Activated T-helper 9 cell treated with anti-CD3 and anti-CD28 coated beads, Interleukin-2, amount 50 U/mL, for 16 hours (primary cell): ENCODE measurements at places on chromosomes 11 and 22.

- DNase-seq = no peak
These were observed 108.1 kb downstream of the SOX6 start for GRCh38 chr11:16248248-16248647.

DNA sequence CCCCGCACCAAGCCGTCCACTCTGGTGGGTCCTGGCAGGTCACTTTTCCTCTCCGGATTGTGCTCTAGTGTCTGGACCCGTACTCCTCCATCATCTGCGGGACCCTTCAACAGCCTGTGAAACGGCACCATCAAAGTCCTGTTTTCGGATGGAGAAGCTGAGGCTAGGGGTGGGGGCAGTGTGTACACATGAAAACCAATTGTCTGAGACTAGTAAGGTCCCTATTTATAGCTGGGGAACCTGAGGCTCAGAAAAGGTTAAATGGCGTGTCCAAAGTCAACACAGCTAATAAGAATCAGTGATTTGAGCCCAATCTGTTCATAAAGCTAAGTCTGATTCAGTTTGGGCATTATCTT, 668 bp upstream of the LRRC32 start:
- DNase-seq = no peak

- no peak for DNase-seq
These were observed 1.2 kb downstream of the YDJC start for GRCh38 chr22:21628386-21629254.

DNA sequence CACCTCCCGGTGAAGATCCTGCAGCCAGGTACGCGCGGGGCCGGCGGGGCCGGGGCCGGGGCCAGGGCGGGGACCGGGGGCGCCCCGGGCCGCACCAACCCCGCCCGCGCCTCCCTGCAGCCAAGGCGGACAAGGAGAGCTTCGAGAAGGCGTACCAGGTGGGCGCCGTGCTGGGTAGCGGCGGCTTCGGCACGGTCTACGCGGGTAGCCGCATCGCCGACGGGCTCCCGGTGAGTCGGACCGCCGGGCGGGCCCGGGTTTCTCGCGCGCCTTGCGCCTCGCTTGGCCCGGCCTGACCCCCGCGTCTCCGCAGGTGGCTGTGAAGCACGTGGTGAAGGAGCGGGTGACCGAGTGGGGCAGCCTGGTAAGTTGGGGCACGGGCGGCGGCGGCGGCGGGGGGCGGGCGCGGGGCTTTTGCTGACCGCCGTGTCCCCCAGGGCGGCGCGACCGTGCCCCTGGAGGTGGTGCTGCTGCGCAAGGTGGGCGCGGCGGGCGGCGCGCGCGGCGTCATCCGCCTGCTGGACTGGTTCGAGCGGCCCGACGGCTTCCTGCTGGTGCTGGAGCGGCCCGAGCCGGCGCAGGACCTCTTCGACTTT, 531 bp downstream of the PIM3 start:
- DNase-seq = no peak

GRCh38 chr22:35301372-35301874, 1.7 kb downstream of the TOM1 start:
- no peak for DNase-seq

DNA sequence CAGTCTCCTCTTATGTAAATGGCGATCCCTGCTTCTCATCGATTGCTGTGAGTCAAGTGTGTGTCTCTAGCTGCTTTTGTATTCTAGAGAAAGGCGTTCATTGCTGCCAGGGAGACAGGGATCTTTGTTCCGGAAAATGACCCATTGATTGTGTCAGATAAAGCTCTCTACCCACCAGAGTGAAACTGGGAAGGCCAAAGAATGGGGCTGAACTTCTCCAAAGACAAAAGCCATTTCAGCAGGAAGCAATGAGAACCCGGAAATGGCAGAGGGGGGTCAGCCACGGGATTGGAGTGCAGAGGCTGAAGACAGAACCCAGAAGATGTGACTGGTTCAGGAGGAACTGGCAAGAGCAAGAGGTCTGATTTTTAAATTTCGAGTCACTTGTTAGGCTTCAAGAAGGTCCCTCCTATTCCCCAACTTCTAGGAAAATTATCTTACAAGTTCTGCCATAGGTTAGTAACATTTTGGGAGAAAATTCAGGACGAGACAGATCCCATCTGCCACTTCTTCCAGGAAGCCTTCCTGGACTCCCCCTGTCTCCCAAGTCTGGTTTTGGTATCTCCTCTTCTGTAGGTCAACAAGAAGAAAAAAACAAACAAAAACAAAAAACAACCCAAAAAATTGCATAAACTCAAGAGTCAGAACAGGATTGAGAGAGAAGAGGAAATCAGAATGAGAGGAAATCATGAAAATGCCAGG, 110.6 kb downstream of the NECTIN1 start:
- no peak for DNase-seq

DNA sequence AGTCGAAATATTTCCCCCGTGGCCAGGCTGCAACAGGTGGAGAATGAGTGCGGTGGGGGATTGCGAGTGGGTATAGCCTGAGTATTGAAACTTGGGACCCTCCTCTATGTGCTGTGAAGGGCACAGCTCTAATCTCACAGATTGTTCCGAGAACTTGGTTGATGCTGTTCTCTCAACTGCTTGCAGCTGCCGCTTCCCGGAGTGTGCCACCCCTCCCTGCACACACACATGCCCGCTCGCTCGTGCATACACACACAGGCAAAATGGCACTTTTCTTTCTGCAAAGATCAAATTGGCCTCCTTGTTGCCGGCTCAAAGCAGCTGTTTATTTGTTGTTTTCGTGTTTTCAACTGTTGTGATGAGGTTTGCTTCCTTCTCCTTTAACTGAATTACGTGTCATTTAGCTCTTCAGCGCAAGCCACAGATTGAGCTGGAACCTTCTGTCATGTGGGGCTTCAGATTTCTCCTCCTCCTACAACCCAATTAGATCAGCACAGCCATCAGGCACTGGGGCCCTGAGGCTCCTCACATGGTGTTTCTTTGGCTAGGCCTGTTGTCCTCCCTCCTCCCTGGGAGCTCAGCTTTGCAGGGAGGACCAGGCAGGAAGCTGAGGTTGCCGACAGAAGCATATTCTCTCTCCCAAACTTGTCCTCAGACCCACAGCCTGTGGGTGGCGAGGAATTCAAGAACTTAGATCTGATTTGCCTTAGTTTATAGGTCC, 13.9 kb upstream of the B3GAT1 start:
- DNase-seq = no peak

GRCh38 chr11:19738124-19738523, 25.5 kb downstream of the NAV2 start:
- no peak for DNase-seq

DNA sequence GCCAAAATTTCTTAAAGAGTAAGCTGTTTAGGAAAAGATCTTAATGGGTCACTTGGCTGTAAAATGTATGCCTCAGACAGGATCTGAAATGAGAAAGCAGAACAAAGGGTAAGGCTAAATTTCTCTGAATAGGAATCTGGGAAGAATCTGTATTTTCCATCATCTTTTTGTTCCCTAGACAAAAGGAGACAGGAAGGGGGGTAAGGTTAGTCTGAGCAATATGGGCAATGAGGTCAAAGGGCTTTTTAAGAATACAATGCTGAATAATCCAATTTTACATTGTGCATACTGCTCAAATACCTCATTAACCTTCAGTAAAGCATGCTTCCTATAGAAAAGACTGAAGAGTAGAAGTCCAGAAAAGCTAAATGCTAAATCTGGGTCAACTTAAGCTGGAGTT, 34.6 kb downstream of the CLDN25 start:
- no peak for DNase-seq

DNA sequence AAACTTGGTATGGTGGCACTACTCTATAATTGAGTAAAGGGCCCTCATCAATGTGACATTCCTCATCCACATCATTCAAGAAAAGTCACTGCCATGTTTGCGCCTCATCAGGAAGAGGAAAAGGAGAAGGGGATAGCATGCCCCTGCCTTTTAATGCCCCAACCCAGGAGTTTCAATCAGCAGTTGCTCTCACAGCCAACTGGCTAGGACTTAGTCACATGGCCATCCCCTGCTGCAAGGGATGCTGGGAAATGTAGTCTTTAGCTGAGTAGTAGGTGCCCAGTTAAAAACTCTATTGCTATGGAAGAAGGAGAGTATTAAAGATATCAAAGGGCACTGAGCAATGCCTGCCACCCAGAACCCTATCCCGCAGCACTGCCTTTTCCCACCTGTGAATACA, 10.9 kb upstream of the CCND1 start:
- no peak for DNase-seq

GRCh38 chr22:45832180-45832579, 144.8 kb downstream of the WNT7B start:
- DNase-seq = no peak

DNA sequence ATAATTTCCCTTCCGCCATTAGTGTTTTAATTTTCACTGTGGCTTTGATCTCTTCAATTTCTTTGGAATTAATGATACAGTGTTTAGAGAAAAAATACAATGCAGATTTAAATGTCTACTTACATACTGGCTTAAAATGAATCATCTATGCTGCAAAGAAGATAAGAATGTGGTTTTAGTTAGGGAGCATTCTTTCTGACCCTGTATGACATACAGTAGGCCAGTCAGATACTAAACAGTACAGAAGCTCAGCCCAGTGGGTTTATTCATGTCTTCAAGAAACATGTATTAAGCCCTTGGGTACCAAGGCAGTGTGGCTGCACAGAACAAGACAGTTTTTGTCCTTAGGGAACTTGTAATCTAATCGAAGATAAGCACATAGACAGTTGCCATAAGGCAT, 268.8 kb downstream of the DDX10 start:
- DNase-seq = no peak

- DNase-seq = no peak
These were observed 7.6 kb downstream of the MRGPRD start for GRCh38 chr11:68973219-68973618.

GRCh38 chr11:93122535-93123235, 75.1 kb downstream of the SLC36A4 start:
- no peak for DNase-seq

GRCh38 chr11:120385655-120386054, 49.4 kb downstream of the ARHGEF12 start:
- no peak for DNase-seq

- no peak for DNase-seq
These were observed 343.3 kb upstream of the CTSC start for GRCh38 chr11:88680806-88681205.

GRCh38 chr22:31086703-31087330, 5.7 kb downstream of the SMTN start:
- DNase-seq = no peak
